ENCODE measurements at places on chromosomes 3 and 15.
A peak's percentile ranks its signal among the peaks of the same experiment; 100 is the strongest.

DNA sequence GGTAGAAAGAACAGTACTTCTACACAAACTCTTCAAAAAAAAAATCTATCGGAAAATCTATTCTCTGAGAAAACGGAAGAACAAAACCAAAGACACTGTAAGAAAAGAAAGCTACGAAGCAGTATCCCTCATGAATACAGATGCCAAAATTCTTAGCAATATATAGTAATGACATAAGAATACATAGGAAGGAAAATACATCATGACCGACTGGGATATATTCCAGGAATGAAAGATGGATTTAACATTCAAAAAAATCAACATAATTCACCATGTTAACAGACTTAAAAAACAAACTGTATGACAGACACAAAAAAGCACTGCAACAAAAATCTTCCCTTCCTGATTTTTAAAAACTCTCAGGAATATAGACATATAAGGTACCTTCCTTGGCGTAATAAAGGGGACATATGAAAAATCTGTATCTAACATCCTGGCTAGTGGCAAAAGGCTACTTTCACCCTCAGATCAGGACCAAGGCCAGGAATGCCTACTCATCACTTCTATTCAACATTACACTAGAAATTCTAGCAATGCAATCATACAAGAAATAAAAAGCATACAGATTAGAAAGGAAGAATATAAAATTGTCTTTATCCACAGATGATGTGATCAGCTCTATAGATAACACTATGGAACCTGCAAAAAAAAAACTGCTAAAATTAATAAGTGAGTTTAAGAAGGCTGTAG, 77.6 kb upstream of the XXYLT1 start:
- DNase-seq = no peak

DNA sequence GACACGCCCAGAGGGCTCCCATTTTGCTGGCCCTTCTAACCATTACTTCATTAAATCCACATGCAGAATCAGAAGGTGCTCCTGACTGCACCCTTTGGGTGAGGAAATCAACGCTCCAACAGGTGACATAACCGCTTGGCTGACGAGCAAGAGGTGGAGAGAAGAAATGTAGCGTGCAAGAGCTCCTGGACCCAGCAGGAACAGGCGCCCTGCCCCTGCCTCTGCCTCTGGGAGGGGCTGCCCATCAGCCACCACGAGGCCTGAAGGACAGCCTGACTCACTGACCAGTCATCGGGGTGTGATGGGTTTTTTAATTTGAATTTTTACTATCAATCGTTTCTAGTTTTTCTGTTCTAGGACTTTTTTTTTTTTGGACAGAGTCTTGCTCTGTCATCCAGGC, 218.2 kb downstream of the ADAMTS17 start:
- DNase-seq = no peak

DNA sequence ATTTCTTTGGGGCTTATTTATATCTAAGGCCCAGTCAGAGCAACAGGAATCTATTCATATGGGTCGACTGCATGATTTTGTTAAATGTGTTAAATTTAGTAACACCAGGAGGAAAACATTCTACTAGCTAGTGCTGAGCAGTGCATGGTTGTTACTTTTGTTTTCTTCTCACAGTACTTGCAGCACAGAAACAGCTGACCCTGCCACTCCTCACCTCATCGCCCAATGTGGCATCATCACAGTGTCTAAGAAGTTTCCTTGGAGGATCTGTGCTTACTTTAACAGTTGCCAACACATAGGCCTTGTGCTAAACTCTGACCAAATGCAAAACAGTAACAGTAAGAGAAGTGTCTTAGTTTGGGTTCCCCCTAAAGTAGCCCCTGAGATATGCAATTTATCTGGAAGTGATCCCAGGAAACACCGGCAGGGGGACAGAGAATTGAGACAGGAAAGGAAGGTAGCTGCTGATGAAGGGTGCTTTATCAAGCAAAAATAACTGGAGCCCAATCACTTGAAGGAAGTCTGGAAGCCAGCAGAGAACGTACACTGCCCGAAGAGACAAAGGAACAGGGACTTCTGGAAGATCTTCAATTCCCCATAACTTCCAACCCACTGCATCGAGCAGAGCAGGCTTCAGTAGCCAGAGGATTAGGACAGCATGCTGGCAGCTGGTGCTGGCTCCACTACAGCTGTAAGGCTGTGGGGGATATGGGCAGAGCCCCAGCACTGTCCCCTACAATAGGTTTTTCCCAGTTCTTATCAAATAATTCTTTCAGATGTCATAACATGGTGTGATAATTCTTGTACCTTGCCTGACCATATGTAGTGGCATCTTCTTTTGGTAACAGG, 36.0 kb upstream of the ULK4 start:
- no peak for DNase-seq

- no peak for DNase-seq
Measured at GRCh38 chr15:81224232-81224631, 27.6 kb downstream of the IL16 start.

DNA sequence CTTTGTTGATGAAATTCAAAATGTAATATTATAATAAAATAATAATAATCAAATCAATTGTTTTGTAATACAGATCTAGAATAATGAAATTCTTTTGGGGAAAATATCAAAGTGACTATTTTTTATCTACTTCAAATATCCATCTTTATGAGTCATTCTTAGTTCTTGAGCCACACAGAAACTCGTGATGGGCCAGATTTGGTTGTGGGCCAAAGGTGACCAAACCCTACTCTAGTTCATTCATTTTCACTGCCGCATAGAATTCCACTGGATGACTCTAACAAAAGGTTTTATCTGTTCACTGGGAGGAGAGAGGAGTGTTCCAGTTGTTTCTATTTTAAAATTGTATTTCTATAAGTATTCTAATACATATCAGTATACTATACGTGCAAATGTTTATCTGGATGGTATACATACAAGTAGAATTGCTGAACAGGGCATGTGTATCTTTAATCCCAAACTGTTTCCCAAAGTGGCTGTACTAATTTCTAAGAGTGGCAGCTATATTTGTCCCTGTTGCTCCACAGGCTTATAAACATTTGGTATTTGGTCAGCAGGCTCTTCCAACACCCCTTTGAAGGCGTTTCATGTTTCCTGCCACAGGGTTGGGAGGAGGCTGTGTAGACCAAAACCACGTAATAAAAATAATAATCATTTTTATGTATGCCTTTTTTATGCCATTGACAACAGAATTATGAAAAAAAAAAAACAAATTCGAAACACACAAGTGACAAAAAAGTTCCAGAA, 7.3 kb upstream of the RTP3 start:
- DNase-seq = no peak

DNA sequence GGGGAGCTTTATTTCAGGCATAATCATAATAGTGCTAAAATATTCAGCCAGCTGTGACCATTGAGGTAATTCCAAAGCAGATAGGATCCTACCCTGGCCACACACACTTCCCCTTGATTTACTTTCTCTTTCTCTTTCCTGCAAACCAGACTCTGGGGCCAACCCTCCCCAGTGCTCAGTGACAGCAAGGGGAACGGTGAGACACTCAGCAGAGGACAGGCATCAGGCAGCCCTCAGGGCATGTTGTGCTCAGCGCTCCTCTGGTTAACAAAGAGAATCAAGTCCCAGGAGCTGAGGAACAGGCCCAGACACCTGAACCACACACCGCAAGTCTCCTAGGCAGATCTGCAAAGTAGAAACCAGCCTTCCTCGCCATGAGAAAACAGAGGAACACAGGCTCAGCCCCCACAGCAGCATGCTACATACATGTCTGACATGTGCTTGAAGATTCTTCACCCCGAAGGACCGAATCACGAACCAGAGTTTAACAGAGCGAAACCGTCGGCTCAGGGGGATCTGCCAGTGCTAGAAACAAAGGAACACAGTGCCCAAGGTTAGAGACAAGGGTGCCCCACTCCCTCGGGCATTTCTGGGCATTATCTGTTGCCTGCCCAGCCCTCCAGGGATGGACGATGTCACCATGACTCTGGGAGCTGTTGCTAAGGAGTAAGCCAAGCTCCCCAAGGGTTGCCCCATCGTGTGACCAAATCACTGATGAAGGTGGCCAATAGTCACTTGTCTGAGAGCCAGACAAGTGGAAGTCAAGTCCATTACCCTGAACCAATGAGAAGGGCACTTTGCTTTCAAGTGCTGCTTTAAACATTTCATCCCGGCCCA, 17.5 kb downstream of the HDC start:
- DNase-seq = peak; percentile 16

DNA sequence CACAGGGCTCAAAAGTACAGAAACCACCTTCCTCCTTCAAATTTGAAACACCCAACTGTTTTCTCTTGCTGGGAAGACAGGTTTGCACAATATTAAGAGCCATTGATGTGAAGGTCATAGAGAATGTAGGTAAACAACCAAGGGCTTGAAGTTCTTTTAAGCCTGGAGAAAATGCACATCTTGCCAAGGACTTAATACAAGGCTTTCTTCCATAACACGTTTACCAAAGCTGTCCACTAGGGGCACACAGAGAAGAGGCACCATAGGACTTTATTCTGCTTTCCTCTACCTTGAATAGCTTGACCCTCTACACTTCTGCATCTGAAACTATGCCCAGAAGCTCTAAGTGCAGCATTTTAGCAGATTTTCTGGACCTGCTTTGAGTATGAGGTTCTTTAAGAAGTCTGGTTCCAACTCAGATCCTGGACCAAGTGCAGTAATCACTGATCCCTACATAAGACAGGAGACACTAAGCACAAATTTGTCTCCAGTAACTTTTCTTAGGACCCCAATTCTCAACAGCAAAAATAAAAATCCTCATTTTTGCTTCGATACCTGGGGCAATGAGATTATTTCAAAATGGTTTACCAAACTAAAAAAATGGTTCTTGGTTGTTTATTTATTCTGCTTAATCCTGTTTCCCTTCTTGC, 138.0 kb downstream of the FBN1 start:
- no peak for DNase-seq

- no peak for DNase-seq
Measured at GRCh38 chr15:99986297-99987118, 253.3 kb upstream of the LYSMD4 start.

DNA sequence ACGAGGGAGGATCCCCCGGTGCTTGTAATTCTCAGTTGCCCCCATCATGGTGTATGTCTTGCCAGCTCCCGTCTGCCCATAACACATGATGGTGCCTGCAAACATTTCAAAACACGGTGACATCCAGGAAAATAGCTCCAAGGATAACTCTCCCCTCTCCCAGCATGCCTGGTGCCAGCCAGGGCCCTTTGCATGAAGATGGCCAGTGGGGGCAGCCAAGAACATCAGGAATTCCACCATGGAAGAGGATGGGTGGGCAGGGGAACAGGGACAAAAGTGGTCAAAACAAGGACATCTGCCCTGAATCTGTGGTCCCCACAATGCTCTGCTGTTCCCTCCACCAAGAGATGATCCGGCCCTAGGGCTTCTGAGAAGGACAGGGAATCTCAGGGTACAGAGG, 9.0 kb downstream of the KIF9 start:
- DNase-seq = no peak

DNA sequence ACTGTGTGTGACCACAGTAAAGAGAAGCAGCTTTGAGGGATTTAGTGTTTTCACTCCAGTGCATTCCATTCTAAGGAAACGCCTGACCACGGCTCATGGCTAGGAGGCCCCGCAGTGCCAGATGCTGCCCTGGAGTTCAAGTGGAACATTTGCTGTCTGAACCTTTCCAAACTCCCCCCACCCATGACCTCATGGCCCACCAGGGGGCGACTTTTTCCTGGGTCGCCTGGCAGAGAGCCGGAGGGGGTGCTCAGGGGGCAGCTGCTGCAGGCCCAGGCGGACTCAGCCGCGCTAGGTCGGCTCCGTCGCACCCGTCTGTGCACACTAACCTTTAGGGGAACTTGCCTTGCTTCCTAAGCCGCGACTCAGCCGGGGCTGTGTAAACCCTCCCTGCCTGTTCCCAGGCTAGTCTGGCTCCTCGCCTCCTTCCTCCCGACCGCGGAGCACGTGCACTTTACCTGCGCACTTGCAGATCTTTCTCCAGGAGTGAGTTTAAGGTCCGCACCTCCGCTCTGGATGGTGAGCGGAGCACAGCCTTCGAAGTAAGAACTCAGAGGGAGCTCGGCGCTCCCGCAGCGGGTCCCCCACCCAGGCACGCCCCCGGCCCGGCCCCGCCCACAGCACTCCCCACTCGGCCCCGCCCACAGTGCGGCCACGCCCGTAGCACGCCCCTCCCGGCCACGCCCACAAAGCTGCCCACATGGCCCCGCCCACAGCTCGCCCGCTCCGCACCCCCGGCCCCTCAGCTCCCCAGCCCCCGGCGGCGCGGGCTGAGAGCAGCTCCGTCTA, at the start of gene OCA2:
OCA2 (minus strand) TSS at position 550 of the 789 bp plus-strand sequence. CDS start 17,441 bp downstream, outside the sequence.
- DNase-seq = peak; percentile 69

DNA sequence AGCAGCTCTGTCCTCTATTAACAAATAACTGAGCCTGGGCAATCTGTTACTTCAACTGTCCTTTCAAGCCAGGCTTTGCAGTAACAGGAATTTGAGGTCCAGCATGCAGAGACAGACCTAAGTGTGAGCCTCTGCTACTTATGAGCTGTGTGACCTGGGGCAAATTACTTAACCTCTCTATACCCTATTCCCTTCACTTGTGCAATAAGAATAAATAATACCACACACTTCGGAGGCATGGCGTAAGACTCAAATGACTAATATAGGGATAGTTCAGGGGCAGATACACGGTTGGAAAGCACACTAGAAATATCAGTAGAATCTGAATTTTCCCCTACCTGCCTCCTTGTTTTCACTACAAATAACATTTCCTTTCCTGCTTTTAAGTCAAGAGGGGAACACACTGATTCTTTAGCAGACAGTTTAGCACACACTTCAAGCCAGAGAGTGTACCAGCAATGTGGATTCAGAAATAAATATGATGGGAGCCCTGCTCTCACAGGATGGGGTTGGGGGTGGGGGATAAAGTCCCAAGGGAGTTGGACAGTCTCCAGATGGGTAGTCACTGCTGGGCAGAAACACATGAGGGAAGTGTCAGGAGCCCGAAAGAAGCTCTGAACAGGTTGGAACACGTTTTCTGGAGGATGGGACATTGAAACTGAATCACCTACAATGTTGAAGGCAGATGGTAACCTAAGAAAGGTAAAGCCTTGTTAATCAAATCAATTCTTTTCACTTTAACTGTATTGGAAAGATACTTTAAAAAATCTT, 61.8 kb upstream of the RBP1 start:
- DNase-seq = no peak

DNA sequence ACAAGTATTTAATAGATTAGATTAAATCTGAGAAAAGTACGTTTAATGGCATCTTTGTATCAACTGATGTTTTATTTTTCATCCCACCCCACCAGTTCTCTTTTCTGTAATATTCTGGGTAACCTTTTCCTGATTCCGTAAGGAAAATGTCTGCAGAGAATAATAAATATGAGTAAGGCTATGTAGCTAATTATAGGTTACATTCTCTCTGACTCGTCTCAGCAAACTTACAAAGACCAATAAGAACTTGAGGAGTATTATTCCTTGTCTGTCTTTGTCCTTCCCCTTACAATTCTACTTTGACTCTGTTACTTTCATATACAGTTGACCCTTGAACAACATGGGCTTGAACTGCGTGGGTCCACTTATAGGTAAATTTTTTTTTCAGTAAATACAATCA, 12.1 kb downstream of the SNAP23 start:
- no peak for DNase-seq

- no peak for DNase-seq
Measured at GRCh38 chr3:187995043-187995400, 158.9 kb upstream of the LPP start.

Data from activated T-cell treated with anti-CD3 and anti-CD28 coated beads for 1 hour (primary cell).